ENCODE measurements at places on chromosomes 7 and 10. TPM values are rescaled to one million over a fixed set of nuclear protein-coding genes. Genes with fewer than 3 reads are reported as not detected.

Gene CLRN3
- total RNA-seq: not detected

Gene TRIL
- not detected for total RNA-seq

Gene ENKUR
- total RNA-seq: not detected

Gene NKX1-2
- total RNA-seq: not detected

Gene GJD4
- total RNA-seq: not detected

Gene HPS1
- total RNA-seq: 79.6 TPM

Gene MCM10
- total RNA-seq: 35.8 TPM

Gene ZNF277
- total RNA-seq: 29.2 TPM

Gene PDK4
- total RNA-seq: not detected
